Upper lobe of left lung (tissue), 6 donors: ENCODE measurements at places on chromosomes 13 and 19.

DNA sequence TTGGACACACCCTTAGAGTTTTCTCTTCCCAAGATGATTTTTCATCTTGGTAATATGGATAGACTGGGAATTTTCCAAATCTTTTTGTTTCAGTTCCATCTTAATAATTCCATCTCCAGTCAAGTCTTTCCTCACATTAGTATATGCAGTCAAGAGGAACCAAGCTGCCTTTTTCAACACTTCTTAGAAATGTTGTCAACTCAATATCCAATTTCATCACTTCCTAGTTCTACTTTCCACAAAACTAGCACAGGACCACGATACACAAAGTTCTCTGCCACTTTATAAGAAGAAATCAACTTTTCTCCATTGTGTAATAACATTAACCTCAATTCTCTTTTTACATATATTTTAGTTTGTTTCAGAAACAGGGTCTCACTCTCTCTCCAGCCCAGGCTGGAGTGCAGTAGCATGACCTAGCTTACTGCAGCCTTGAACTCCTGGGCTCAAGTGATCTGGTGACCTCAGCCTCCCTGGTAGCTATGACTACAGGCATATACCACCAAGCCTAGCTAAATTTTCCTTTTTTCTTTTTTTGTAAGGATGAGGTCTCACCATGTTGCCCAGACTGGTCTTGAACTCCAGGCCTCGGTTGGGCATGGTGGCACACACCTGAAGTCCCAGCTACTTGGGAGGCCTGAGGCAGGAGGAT is 15.5 kb downstream of the ZNF443 start:
- no peak for DNase-seq

GRCh38 chr19:31817971-31818797 is 468.9 kb upstream of the TSHZ3 start:
- DNase-seq = no peak

GRCh38 chr13:31090961-31091624 is 70.6 kb downstream of the HSPH1 start:
- DNase-seq = peak; percentile 43

DNA sequence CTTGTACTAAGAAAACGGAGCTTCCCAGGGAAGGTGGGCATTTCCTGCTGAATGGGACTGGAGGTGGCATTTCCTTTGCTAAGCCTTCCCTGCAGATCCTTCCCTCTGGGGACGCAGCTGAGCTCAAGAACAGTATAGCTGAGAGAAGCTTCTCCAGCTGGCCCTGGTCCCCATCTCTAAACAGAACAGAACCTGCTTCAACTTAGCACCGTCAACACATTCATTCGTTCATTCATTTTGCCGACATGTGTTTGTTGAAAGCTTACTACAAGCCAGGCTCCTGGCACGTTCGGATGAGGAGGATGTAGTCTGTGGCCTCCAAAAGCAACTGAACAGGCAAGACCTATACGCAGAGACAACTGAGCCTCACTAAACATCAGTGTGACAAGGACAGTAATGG is 36.6 kb upstream of the PEPD start:
- no peak for DNase-seq

GRCh38 chr13:110524541-110525257 is 36.8 kb downstream of the RAB20 start:
- peak; percentile 81 for DNase-seq

GRCh38 chr19:917323-918151 is at the start of gene KISS1R:
KISS1R (plus strand) TSS chr19:917333; CDS start chr19:917503, 170 bp downstream.
- peak; percentile 62 for DNase-seq

GRCh38 chr19:4327877-4328242 is 10.8 kb downstream of the STAP2 start:
- no peak for DNase-seq

DNA sequence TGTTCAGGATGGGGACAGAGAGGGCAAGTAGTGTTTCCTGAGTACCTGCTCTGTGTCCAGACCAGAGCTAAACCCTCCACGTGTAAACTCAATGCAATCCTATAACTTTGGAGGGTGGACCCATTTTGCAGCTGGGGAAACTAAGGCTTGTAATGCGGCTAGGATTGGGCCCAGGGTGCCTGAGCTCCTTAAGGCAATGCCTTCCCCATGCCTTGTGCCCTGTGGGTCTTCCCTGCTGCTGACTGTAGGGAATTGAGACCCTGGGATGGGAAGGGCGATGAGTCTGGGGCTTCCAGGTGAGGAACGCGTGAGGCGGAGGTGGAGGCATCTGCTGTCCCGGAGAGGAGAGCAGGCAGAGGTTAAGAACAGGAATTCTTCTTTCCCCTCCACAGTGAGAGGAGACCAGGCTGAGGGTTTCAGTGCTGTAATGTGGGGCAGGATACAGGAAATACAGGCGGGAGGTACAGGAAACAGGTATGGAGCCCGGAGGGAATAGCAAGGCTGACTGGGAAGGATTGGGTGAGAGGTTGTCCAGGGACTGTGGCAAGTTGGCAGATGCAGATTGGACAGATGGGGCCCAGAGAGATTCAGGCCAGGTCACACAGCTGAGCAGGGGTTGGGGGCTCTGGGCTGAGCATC is 19.2 kb downstream of the SLC27A1 start:
- no peak for DNase-seq

- no peak for DNase-seq
Observed at GRCh38 chr13:94478913-94479312, 569 bp downstream of the DCT start.

GRCh38 chr13:46213242-46213641 is 1.5 kb downstream of the LRRC63 start:
- no peak for DNase-seq

GRCh38 chr13:112095354-112095753 is 28.4 kb downstream of the SOX1 start:
- DNase-seq = no peak
